ENCODE measurements at places on chromosomes 11 and 22.

- no peak for DNase-seq
These were observed 191.9 kb downstream of the SWAP70 start for GRCh38 chr11:9855579-9856287.

- DNase-seq = no peak
These were observed 192.0 kb downstream of the LRRC4C start for GRCh38 chr11:41267451-41267850.

DNA sequence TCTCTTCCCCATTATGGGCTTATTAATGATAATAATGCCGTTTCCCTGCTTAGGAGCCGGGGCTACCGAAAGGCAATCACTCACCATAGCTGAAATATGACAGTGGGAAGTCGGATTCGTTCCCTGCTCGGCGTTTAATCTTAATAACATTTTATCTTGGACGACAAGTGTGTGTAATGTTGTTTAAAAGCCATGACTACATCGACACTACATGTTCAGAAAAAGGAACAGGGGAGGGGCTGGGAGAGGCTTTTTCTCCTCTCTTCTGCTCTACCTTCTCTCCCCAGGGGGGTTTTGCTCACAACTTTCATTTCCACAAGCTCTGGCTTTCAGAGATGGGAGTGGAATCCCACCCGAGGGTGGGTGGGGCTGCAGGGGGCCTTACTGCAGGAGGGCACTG is 105.5 kb downstream of the DSCAML1 start:
- DNase-seq = no peak

- no peak for DNase-seq
These were observed 30.3 kb upstream of the WNT7B start for GRCh38 chr22:46007003-46007847.
